ENCODE measurements at places on chromosomes 7 and 10. TPM values are rescaled to one million over a fixed set of nuclear protein-coding genes. Genes with fewer than 3 reads are reported as not detected.

DNA sequence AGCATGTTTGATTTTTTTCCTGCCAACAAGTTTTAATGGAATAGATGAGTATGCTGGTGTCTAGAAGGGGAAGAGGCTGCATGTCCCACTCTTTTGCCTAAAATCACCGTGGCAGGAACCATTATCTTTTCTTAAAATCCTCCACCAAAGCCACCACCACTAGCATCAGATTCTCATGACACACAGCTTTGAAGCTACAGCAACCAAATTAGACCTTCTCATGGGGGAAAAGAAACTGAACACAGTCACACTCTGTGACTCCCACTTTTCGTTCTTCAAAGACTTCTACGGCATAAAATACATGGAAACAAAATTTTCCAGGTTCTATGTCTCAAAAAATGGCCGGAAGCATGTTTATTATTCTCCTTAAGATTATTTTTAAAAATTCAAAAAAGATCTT lies 81.8 kb downstream of the SGMS1 start:
- no peak for DNase-seq
- no peak overlapping the region for H3K4me3 ChIP-seq
- H3K27me3 ChIP-seq, result no peaks in the 10 kb centered on the region
- H3K4me1 ChIP-seq, result peaks cover 10% of the 10 kb centered on the region
- no peaks in the 10 kb centered on the region for H3K36me3 ChIP-seq

DNA sequence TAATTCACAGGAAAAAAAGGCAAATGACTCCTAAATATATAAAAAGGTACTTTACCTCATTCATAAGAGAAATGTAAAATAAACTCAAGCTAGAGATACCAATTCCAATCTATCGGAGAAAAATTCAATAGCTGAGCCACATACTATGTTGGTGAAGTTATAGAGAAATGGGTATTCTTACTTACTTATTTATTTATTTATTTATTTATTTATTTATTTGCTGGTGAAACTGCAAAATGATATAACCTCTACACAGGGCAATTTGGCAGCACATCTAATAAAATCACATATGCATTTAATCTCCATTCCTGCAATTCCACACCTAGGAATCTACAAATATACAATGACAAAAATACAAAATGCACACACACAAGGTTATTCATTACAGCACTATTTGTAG lies 117.5 kb upstream of the TMEM168 start:
- no peak for DNase-seq
- no peaks in the 10 kb centered on the region for H3K4me1 ChIP-seq
- no peak overlapping the region for H3K4me3 ChIP-seq
- H3K27ac ChIP-seq, result no peak overlapping the region
- peaks cover 14% of the 10 kb centered on the region for H3K36me3 ChIP-seq

DNA sequence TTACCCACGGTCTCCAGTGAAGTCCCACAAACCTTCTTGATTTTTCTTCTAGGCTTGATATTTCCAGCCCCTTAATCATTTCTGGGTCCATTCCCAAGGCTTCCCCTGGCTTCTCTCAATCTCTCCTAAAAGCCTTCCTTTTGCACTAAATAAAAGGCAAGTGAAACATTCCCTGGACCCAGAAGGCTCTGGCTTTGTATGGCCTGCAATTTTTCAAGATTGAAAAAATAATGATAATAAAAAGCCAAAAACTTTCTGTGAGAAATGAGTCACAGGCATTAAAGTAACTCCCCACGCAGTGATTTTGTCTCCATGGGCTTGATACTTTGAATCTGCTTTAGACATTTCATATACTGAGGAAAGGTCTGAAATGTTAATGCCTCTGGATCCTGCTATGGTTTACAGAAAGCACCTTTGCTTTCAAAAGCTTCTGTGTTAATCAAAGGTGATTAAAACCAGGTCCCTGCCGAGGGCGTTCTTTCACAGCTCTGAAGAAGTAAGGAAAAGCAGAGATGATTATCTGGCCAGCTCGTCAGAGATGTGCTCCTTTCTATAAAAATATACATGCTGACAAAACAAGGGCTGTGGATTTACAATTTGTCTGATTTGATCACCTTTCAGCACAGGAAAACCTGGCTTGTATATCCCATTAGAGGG lies 118.9 kb upstream of the TMEM72 start:
- H3K36me3 ChIP-seq, result no peaks in the 10 kb centered on the region
- no peak overlapping the region for H3K27ac ChIP-seq
- H3K27me3 ChIP-seq, result no peaks in the 10 kb centered on the region
- H3K4me1 ChIP-seq, result peaks cover 4% of the 10 kb centered on the region
- DNase-seq, result peak; percentile 28

DNA sequence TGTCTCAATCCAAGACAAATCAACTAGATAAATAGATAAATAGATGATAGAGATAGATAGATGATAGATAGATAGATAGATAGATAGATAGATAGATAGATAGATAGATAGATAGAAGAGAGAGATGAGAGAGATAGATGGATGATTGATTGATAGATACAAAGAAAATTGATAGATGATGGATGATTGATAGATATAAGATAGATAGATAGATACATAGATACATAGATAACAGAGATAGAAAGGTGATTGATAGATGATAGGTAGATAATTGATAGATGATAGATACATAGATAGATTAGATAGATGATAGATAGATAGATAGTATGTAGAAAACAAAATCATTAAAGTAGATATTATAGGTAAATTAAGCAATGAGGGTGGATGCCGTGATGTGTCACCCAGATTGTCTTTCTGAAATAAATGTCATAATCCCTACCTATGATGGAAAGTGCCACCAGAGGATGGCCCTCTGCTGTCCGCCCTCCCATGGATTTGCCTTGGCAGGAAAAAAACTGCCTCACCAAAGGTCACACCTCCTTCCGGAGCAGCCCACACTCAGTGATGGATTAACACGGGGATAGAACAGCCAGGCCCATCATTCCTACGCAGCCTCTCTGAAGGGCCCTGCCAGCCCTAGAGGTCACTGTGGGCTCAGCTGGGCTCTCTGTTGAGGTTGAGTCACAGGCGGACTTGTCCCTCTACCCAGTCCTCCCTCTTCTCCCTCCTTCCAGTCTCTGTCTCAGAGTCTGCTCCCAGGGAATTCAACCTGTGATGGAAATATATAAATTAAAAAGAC lies 50.8 kb downstream of the KCNH2 start:
- DNase-seq, result no peak
- no peaks in the 10 kb centered on the region for H3K27me3 ChIP-seq
- no peaks in the 10 kb centered on the region for H3K4me1 ChIP-seq
- H3K4me3 ChIP-seq, result no peak overlapping the region
- no peak overlapping the region for H3K27ac ChIP-seq
- no peaks in the 10 kb centered on the region for H3K36me3 ChIP-seq

GRCh38 chr7:22447762-22448161 lies 52.2 kb downstream of the STEAP1B start:
- no peak overlapping the region for H3K4me3 ChIP-seq
- no peaks in the 10 kb centered on the region for H3K27me3 ChIP-seq
- no peaks in the 10 kb centered on the region for H3K36me3 ChIP-seq
- DNase-seq, result no peak
- H3K27ac ChIP-seq, result no peak overlapping the region

DLD gene
- 173 TPM for total RNA-seq

SMNDC1 gene
- 29.8 TPM for total RNA-seq

Measured in stomach (tissue), 19 donors.